ENCODE measurements at places on chromosomes 6 and 20.

DNA sequence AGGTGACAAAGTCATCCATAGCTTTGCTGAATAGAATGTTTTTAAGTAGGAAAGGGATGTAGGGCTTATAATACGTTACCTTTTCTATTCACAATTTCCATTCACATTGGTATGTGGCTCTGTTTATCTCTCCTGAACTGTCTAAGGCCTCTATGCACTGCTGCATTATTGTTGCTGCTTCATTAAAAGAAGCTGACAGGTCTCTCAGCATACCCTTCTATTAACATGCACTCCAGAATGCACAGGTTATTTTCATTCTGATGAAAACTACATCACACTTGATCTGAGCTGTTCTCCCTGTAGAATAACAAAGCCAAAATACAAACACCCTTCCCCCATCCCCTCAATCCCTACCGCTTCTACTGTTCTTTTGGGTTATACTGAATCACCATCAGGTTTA is 399.3 kb downstream of the TBC1D32 start:
- DNase-seq = no peak

- no peak for DNase-seq
Observed at GRCh38 chr6:134553936-134554335, 236.0 kb upstream of the SGK1 start.

GRCh38 chr20:34458631-34459030 is 57.6 kb upstream of the DYNLRB1 start:
- DNase-seq = no peak

- no peak for DNase-seq
Observed at GRCh38 chr6:54377776-54378175, 69.5 kb downstream of the TINAG start.

DNA sequence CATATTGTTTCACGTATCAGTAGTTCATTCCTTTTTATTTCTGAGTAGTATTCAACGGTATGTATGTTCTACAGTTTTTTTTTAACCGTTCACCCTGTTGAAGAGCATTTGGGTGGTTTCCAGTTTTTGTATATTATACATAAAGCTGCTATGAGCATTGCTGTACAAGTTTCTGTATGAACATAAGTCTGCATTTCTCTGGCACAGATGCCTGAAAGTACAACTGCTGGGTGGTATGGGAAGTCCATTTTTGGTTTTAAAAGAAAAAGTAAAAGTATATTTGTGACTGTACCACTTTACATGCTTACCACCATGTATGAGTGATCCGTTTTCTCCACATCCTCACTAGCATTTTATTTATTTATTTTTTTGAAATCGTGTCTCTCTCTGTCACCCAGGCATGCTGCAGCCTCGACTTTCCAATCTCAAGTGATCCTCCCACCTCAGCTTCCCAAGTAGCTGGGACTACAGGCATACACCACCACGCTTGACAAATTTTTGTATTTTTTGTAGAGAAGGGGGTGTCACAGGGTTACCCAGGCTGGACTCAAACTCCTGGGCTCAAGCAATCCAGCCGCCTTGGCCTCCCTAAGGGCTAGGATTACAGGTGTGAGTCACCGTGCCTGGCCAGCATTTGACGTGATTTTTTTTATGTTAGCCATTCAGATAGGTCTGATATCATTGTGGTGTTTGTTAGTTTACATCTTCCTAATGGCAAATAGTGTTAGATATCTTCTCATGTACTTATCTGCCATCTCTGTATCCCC is 11.0 kb upstream of the SIM1 start:
- no peak for DNase-seq

DNA sequence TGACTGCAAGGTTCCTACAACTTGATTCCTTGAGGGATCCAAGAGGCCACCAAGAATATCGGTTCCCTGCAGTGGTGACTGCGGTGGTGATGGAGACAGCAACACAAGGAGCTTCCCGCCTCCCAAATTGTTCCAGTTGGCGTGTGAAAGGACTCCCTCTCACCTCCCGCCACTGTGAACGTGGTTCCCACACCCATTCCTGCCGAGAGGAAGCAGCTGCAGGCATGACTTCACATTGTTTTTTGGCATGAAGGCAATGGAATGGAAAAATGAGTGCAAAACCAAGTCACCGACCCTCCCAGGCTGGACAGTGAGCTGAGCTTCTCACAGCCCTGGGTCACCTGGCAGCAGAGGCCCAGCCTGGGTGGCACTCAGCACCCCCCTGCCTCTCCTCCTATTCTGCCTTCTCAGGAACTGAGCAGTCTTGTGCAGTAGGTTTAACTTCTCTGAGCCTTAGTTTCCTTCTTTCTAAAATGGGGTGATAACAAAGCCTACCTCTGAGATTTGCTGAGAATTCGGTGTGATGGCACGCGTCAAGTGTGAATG is 75.0 kb downstream of the CNKSR3 start:
- DNase-seq = no peak

GRCh38 chr20:41563087-41563486 is 55.1 kb downstream of the CHD6 start:
- DNase-seq = no peak

DNA sequence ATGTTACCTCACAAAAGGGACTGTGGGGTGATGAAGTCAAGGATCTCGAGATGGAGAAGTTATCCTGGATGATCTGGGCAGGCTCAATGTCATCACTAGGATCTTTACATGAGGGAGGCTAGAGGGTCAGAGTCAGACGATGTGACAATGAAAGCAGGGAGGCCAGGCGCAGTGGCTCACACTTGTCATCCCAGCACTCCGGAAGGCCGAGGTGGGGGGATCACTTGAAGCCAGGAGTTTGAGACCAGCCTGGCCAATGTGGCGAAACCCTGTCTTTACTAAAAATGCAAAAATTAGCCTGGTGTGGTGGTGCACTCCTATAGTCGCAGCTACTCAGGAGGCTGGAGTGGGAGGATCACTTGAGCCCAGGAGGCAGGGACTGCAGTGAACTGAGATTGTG is 68.8 kb downstream of the TTLL2 start:
- no peak for DNase-seq

DNA sequence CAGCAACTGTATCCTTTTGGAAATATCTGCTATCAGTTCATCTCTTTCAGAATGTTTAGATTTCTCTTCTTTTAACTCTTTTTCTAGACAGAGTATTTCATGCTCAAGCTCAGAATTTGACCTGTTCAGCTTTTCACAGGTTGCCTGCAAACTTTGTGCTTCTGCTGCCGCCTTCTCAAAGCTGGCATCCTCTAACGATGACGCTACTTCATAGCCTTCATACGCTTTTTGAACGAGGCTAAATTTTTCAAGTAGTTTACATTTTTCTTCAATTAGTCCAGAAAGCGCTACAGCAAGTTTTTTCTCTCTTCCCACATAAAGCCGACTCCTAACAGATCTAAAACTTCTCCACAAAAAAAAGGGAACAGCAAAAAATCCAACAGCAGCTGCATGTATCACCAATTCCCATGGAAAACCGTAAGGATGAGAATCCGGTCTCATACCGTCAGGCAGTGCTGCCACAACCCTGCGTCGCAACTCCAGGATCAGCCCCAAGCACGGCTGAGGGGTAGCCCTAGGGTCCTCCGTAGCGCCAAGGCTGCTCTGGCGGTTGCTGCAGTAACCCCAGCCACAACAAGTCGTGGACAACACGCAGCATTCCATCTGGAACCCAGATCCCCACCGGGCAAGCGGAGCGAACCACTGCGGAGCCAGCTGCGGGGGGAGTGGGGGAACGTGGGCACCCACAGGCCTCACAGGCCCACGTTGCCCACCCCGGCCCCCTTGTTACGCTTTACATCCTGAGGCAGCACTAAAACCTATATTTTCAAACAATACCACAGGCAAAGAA is 30.6 kb downstream of the DACT2 start:
- no peak for DNase-seq

DNA sequence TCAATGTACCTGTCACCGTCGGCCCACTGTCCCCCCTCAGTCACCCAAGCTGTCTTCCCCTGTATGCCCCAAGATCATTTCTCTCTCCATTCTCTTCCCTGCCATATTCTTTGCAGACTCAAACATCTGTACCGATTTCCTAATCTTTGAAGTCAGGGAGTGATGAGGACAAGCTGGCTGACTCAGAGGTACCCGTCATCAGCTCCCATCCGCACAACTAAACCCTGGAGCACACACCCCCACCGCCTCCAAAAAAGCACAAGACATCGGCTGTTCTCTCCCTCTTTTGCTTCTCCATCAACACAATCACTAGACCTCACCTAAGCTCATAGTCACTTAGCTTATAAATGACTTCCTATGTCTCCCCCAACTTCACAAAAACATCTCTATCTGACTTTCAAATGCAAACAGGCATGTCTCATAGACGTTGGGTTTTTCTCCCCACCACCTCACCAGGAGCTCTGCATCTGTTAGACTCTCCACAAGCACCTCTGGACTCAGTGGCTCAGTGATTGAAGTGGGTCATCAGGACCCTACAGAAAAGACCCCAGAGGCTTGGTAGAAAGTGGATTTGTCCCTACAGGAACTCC is 11.5 kb upstream of the NFATC2 start:
- DNase-seq = no peak

DNA sequence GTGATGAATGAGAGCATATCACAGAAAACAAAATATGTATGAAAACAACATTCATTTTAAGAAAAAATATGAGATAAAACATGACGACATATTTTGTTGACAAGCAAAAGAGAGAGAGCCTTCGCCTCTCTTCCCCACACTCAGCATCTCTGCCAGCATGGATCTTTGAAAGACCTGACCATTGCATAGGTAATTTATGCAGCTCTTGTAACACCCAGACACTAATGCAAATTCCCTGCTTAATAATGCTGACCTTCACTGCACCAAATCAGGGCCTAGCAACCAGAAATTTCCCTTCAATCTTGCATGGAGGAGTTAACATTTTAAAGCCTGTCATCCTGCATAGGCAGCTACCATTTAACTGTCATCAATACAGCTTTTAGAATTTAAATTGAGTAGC is 50.0 kb upstream of the CNR1 start:
- no peak for DNase-seq

GRCh38 chr6:71179249-71179885 is 109.2 kb upstream of the OGFRL1 start:
- DNase-seq = no peak

- no peak for DNase-seq
Observed at GRCh38 chr6:137871831-137872454, 4.9 kb downstream of the TNFAIP3 start.

DNA sequence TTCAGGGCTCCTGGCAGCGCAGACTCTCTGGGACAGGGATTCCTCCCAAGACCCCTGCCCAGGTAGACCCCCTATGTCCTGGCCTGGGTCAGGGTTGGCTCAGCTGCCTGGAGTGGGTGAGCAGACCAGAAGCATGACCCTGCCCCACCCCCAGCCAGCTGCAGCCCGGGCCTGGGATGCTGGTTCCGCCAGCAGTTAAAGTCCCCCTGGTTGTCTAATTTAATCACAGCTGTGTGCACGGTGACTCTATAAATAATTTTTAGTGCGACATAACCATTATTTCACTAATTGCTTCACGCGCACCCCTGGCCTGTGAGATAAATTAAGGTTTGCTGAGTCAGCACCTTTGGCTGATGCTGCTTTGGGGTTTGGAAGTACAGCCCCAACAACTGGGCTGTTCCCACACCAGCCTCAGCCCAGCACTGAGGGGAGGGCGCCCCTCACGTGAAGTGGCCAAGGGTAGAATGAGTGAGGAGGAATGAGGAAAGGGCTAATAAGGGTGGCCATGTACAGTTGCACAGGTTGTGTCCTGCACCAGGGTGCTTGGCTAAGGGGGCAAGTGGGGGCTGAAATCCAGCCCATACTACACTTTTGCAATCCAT is 26.1 kb upstream of the CDH22 start:
- no peak for DNase-seq

GRCh38 chr6:105624021-105624420 is 221.1 kb upstream of the PREP start:
- DNase-seq = no peak

GRCh38 chr6:35788423-35788982 is 7.7 kb downstream of the CLPSL1 start:
- no peak for DNase-seq

- no peak for DNase-seq
Observed at GRCh38 chr20:23666189-23666588, 22.6 kb downstream of the CST4 start.

DNA sequence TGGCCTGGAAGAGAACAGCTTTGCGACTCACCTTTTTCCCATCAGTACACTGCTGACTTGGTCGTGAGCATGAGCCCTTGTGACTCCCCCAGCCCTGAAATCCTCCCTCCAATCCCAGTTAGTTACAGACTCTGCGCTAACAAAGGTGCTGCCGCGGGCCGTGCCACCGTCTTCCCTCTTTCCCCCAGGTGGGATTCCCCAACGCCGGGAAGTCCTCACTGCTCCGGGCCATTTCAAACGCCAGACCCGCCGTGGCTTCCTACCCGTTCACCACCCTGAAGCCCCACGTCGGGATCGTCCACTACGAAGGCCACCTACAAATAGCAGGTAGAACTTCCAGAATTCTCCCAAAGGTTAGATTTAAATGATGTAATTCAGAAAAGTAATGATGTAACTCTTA is 16.1 kb downstream of the MTG2 start:
- DNase-seq = no peak

DNA sequence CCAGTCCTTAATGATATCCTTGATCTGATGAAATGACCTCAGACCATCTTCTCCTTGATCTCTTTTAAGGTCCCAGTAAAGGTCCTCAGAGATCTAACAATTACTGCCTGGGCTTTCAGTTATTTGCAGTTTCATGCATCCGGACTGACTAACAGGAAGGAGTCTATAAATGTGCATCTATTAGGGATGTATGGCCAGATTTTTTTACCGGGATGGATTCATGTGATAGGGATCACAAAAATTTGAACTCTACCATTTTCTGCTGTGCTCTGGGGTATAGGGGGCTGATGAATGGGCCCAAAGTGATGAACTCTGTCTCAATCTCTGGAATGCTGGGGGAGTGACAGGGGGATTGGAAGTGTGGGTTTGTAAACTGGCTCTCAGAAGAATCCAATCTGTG is 36.2 kb upstream of the SCUBE3 start:
- DNase-seq = no peak

- DNase-seq = no peak
Observed at GRCh38 chr6:77815531-77815930, 162.7 kb downstream of the MEI4 start.

GRCh38 chr20:24761220-24762065 is 187.6 kb upstream of the CST7 start:
- no peak for DNase-seq

GRCh38 chr20:18267815-18268214 is 20.5 kb upstream of the ZNF133 start:
- DNase-seq = no peak

DNA sequence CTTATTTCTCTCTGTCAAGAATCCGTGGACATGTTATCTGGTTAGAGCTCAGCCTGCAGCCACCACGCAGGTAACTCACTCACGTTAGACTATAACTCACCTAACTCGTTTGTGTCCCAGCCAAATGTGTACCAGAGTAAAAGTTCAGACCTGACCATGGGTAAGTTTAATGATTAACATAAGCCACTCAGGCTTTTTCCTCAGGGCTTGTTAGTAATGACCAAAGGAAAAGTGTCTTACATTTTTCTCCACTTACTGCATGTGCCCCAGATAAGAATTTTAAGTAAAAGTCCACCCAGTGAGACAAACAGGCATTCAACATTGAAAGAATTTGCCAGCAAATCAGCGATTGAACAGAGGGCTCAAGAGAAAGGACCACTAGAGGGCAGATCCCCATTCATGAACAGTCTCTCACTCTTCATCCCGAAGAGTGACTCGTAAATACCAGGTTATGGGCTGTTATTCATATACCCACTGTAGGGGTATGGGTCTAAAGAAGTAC is at the start of gene PKHD1:
Gene PKHD1, minus strand, starts transcription at position 116 of the 502 bp plus-strand sequence. CDS start 2,680 bp downstream, outside the sequence.
- DNase-seq = no peak

- DNase-seq = no peak
Observed at GRCh38 chr6:166526937-166527336, 59.5 kb downstream of the RAMACL start.

Data from SK-N-MC (cell line).